ENCODE measurements at places on chromosomes 4 and X.

- no peak for DNase-seq
These were observed 26.0 kb upstream of the ENPEP start for GRCh38 chr4:110449947-110450346.

GRCh38 chr4:165872461-165873297 is at the start of gene TLL1:
TSS of gene TLL1 (plus strand) at chr4:165873237. CDS start at chr4:165873905, 668 bp downstream.
- DNase-seq = no peak

DNA sequence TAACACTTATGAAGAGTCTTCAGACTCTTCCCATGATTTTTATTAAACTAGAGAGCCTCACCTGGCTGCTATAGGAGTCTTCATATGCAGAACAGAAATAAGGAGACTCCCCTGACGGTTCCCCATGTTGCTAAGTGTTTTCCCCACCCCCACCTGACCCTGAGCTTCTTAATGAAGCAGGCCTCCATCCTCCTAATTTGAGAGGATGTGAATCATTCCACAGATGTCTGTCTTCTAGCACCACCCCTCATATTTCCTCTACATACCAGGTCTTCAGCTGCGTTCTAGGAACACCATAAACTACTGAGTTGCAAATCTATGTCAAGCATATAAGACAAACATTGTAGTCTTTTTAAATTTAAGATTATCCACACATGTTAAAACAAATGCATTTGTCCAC is 36.9 kb downstream of the RP2 start:
- DNase-seq = no peak

- DNase-seq = no peak
These were observed 7.4 kb upstream of the SLC9B1 start for GRCh38 chr4:103026868-103027267.

DNA sequence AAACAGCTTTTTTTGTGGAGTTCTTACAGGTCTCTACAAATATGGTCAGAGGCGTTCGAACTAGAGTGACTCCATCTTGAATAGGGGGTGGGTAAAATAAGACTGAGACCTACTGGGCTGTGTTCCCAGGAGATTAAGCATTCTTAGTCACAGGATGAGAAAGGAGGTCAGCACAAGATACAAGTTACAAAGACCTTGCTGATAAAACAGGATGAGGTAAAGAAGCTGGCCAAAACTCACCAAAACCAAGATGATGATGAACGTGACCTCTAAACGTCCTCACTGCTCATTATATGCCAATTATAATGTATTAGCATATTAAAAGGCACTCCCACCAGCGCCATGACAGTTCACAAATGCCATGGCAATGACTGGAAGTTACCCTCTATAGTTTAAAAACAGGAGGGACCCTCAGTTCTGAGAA is 42.8 kb upstream of the SPP1 start:
- no peak for DNase-seq

All from spleen (tissue), 13 donors.